ENCODE measurements at places on chromosomes 12 and 14. TPM values are rescaled to one million over a fixed set of nuclear protein-coding genes. Genes with fewer than 3 reads are reported as not detected.

The CSRP2 gene
- 67.4 TPM for total RNA-seq

The TMEM229B gene
- 4.8 TPM for total RNA-seq

DNA sequence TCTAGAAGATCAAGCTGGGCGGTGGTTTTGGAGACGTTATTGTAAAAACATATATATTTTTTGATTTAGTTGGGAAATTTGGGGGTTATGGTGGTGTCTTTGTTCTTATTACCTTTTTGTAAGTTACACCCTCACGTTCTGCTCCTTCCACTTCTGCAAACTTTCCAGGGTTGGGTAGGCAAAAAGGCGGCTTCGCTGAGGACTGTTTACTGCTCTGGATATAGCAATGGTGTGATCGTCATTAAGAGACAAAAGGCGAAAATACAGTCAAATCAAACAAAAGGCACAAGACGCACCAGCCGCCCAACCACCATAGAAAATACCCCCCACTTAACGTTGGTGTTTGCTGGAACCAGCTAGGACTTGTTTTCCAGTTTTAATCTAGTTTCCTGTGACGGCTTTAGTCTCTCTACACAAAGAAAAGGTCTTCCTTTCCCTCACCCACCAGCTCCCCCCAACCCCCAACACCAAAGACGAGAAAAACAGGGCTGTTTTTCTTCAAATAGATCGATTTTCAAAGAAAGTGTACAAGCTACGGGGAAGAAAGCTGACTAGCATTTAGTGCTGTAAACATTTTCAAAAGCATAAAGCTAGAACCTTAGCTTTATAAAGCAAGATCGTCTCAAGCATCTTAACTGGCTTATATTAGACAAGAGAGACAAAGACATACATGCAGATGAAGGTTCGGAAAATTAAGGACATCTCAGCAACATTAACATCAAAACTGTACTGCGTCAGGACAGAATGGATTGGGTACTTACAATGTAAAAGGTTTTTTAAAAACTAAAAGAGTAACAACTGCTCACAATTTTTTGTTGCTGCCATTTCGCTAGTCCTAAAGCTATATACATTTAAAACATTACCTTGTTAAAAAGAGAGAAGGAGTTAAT lies 2.0 kb upstream of the SETD1B start:
- peak overlapping the region; percentile 93 for H3K27ac ChIP-seq
- H3K4me3 ChIP-seq, result peak overlapping the region; percentile 86
- H3K4me1 ChIP-seq, result no peaks in the 10 kb centered on the region
- DNase-seq, result no peak
- no peaks in the 10 kb centered on the region for H3K27me3 ChIP-seq

- no peaks in the 10 kb centered on the region for H3K4me1 ChIP-seq
- DNase-seq, result no peak
- H3K27me3 ChIP-seq, result peaks cover 2% of the 10 kb centered on the region
- no peak overlapping the region for H3K4me3 ChIP-seq
- H3K36me3 ChIP-seq, result no peaks in the 10 kb centered on the region
- H3K27ac ChIP-seq, result no peak overlapping the region
Measured at GRCh38 chr14:37623426-37623951, 28.1 kb downstream of the TTC6 start.

DNA sequence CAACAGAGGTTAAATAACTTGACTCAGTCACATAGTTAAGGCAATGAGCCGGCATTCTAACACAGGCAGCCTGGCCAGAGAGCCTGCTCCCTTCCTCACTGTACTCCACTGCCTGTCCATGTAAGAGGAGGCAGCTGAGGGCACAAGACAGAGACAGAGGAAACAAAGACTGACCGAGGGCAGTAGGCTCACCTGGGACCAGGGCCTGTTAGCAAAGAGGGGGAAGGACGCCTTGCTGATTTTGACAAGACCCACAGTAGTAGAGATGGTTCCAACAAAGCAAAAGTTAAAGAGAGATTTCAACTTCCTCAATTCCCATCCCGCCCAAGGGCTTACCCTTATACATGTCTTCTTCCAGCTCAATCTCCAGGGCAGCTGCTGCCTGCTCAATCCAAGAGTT lies 26.5 kb downstream of the OTUB2 start:
- H3K27ac ChIP-seq, result no peak overlapping the region
- no peak overlapping the region for H3K4me3 ChIP-seq
- H3K36me3 ChIP-seq, result peaks cover 32% of the 10 kb centered on the region
- DNase-seq, result no peak
- H3K27me3 ChIP-seq, result no peaks in the 10 kb centered on the region
- no peaks in the 10 kb centered on the region for H3K4me1 ChIP-seq

DNA sequence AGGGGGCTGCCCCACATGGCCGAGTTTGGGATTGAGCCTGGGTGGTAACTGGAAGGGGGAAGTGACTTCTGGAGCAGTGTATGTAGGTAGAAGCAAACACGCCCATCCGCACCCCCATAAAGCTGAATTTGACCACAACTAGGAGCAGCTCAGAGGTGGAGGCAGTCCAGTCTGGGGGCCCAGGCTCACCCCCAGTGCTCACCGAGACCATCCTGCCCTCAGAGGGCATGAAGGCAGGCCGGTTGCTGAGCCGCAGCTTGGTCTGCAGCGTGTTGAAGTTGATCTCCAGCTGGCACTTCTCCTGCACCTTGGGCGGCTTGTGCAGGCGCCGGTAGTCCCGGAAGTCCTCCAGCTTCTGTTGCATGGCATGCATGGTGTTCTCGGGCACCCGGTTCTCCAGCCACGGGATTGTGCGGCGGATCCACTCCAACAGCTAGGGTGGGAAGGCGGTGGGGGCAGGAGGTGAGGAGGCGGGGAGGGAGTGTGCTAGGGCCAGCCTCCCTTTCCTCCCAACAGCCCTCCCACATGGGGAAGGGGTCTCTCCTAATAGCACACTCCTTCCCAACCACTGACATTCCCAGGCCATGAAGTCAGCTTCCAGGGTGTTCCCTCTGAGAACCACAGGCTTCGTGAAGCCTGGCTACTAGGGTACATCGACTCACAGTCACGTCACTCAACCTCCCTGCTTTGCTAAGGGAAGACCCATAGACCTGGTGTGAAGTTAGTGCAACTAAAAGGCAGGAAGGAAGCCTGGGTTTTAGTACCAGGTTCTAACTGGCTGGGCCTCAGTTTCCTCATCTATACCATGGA lies 87.0 kb downstream of the ACTN1 start:
- DNase-seq, result no peak
- peak overlapping the region; percentile 90 for H3K27ac ChIP-seq
- H3K4me3 ChIP-seq, result no peak overlapping the region
- no peaks in the 10 kb centered on the region for H3K4me1 ChIP-seq

DNA sequence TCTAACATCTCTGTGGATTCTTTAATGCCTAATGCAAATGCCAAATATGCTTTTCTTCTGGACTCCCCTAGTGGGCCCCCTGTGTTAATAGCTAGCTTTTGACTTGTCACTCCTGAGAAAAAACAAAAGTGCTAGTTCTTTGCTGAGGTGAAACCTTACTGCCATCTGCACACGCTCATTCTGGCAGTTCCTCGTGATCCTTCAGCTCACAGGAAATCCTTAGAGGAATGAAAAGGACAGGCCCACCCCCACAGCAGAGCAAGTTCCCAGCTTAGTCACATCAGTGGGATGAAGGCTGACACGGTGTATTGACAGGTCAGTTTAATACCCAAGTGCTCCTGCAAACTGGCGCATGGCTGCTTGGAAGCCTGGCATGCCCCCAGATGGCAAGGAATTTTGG lies 165.1 kb upstream of the ATP2B1 start:
- H3K4me3 ChIP-seq, result no peak overlapping the region
- no peaks in the 10 kb centered on the region for H3K27me3 ChIP-seq
- no peaks in the 10 kb centered on the region for H3K4me1 ChIP-seq
- no peak for DNase-seq
- H3K36me3 ChIP-seq, result no peaks in the 10 kb centered on the region

GRCh38 chr12:77324416-77324762 lies 259.0 kb upstream of the E2F7 start:
- no peaks in the 10 kb centered on the region for H3K27me3 ChIP-seq
- no peaks in the 10 kb centered on the region for H3K36me3 ChIP-seq
- peak overlapping the region; percentile 76 for H3K4me3 ChIP-seq
- DNase-seq, result no peak
- H3K4me1 ChIP-seq, result no peaks in the 10 kb centered on the region
- no peak overlapping the region for H3K27ac ChIP-seq

- no peaks in the 10 kb centered on the region for H3K36me3 ChIP-seq
- DNase-seq, result no peak
- H3K27ac ChIP-seq, result no peak overlapping the region
- no peak overlapping the region for H3K4me3 ChIP-seq
Measured at GRCh38 chr14:101029668-101030290, 126.3 kb upstream of the RTL1 start.

DNA sequence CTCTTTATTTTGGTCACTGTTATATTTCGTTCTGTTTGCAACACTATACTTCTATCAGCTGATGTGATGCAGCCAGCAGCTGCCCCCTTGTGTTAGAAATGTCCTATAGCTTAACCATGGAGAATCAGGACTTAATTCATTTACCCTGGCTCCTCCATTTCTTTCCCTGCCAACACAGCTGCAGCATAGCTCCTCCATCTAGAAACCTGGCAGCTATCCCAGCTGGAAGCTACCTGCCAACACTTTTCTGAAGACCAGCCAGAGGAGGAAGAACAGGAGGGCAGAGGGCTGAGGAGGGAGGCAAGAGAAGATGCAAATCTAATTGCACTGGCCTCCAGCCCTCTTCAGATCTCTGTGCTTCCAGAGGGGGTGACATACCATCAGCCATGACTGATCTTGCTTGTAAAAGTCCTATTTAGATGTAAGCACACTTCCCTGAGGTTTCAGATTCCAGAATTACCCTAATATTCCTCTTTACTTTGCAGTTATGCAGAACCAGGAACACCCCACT lies 156.8 kb upstream of the TMEM260 start:
- H3K27ac ChIP-seq, result no peak overlapping the region
- H3K27me3 ChIP-seq, result no peaks in the 10 kb centered on the region
- H3K4me1 ChIP-seq, result no peaks in the 10 kb centered on the region
- H3K36me3 ChIP-seq, result no peaks in the 10 kb centered on the region
- DNase-seq, result peak; percentile 62

DNA sequence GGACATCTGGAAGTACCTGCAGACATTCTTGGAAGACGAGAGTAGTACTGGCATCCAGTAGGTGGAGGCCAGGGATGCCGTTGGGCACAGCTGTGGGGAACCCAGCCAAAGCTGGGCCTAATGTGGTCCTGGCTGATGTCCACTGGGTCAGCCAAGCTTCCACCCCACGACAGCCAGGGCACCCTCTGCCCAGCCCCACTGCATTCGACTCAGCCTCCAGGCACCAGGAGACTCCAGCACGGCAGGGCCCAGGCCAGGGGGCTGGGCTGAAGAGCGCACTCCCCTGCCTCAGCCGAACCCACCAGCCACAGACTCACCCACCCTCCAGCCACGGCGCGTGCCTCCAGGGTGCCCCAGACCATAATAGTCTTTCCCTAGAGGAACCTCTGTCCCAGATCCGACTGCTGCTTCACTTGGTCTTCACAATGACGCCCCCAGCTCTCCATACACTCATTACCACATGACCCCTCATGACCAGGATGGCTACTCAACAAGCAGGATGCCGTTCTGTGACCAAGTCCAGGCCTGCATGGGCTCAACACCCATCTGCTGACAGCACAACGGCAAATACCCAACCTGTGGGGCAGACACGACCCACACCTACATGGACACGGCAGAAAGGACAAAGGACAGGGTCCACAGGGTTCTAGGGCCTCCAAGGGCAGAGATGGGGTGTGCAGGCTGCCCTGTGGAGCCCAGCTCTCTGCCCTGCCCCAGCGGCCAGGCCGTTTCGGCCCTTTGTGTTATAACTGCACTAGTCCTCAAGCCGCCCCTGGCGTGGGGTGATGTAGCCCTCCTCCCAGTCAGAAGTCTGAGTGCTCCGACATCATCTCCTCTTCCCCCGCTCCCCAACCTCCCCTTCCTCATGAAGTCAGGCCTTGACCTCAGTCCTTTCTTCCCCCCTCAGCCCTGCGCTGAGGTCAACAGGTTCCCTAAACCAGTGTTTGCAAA lies 22.8 kb downstream of the ITPK1 start:
- peaks cover 2% of the 10 kb centered on the region for H3K4me1 ChIP-seq
- no peaks in the 10 kb centered on the region for H3K27me3 ChIP-seq
- DNase-seq, result no peak
- H3K27ac ChIP-seq, result no peak overlapping the region
- H3K36me3 ChIP-seq, result no peaks in the 10 kb centered on the region

DNA sequence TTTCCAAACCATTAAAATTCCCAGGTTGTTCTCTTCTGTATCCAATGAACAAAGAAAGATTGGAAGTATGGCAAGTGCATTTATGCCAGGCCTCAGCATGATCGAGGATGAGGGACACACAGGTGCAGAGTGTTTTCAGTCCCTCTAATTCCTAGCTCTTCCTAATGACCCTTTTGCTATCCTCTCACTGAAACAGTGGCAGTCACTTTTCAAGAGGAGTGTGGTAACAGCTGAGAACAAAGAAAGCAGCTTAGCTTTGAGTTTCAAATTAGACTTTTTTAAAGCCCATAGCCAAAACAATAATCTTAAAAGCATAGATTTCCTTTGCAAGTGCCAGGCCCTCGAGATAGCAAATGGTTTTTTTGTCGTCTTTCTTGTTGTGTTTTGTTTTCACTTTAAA lies 110.8 kb downstream of the KCNH5 start:
- H3K36me3 ChIP-seq, result no peaks in the 10 kb centered on the region
- no peak for DNase-seq
- H3K4me1 ChIP-seq, result no peaks in the 10 kb centered on the region
- H3K27me3 ChIP-seq, result no peaks in the 10 kb centered on the region
- H3K4me3 ChIP-seq, result no peak overlapping the region

GRCh38 chr14:93005135-93005813 lies 82.3 kb downstream of the CHGA start:
- no peak overlapping the region for H3K27ac ChIP-seq
- no peak overlapping the region for H3K4me3 ChIP-seq
- no peaks in the 10 kb centered on the region for H3K4me1 ChIP-seq
- no peaks in the 10 kb centered on the region for H3K36me3 ChIP-seq
- no peak for DNase-seq
- H3K27me3 ChIP-seq, result no peaks in the 10 kb centered on the region

- H3K27me3 ChIP-seq, result no peaks in the 10 kb centered on the region
- H3K4me1 ChIP-seq, result no peaks in the 10 kb centered on the region
- H3K27ac ChIP-seq, result no peak overlapping the region
- DNase-seq, result no peak
- no peak overlapping the region for H3K4me3 ChIP-seq
- H3K36me3 ChIP-seq, result no peaks in the 10 kb centered on the region
Measured at GRCh38 chr14:105026802-105027563, 6.1 kb upstream of the CDCA4 start.

GRCh38 chr12:117085318-117085947 lies 13.8 kb downstream of the TESC start:
- H3K27ac ChIP-seq, result no peak overlapping the region
- H3K4me1 ChIP-seq, result no peaks in the 10 kb centered on the region
- no peak overlapping the region for H3K4me3 ChIP-seq
- no peaks in the 10 kb centered on the region for H3K36me3 ChIP-seq
- H3K27me3 ChIP-seq, result peaks cover 2% of the 10 kb centered on the region

- no peaks in the 10 kb centered on the region for H3K4me1 ChIP-seq
- no peaks in the 10 kb centered on the region for H3K27me3 ChIP-seq
- DNase-seq, result no peak
- H3K27ac ChIP-seq, result no peak overlapping the region
- peaks cover 8% of the 10 kb centered on the region for H3K36me3 ChIP-seq
- H3K4me3 ChIP-seq, result no peak overlapping the region
Measured at GRCh38 chr12:122137229-122137628, 36.8 kb downstream of the IL31 start.

- DNase-seq, result no peak
- H3K4me1 ChIP-seq, result no peaks in the 10 kb centered on the region
- H3K4me3 ChIP-seq, result peak overlapping the region; percentile 49
- no peak overlapping the region for H3K27ac ChIP-seq
Measured at GRCh38 chr14:35808076-35808637, 938 bp downstream of the RALGAPA1 start.

GRCh38 chr12:1776170-1776921 lies 44.0 kb upstream of the LRTM2 start:
- H3K4me1 ChIP-seq, result no peaks in the 10 kb centered on the region
- H3K27me3 ChIP-seq, result no peaks in the 10 kb centered on the region
- no peak overlapping the region for H3K4me3 ChIP-seq
- H3K27ac ChIP-seq, result no peak overlapping the region
- H3K36me3 ChIP-seq, result no peaks in the 10 kb centered on the region
- no peak for DNase-seq

Data from aorta (tissue), 5 donors.